Glomerular endothelial cell (primary cell): ENCODE measurements at places on chromosomes 6 and 20. TPM values are rescaled to one million over a fixed set of nuclear protein-coding genes. Genes with fewer than 3 reads are reported as not detected.

- no peak for DNase-seq
Observed at GRCh38 chr6:31945507-31946369, at the start of gene CFB. Gene CFB, plus strand, starts transcription at chr6:31946095. Its CDS starts 127 bp downstream, at chr6:31946222.

The TFAP2B gene
- total RNA-seq, result 0.82 TPM in 1 of 2 replicates, not detected in the other

GRCh38 chr6:137877113-137877512 is 10.1 kb downstream of the TNFAIP3 start:
- no peak for DNase-seq

DNA sequence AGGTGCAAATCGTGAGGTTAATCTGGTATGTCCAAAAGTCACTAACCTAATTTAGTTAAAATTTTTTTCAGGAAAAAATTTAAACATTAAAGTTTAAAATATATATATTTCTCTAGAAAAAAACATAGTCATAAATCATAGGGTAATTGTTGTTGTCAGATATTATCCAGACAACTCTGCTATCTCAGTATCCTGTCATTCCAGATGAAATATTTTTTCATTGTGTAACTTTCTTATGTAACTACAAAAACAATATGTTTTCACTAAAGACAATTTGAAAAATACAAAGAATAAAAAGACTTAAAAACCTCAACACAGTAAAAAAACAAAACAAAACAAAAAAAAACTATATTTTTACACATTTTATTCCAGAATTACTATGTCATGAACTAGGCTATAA is 57.6 kb downstream of the TENT5A start:
- no peak for DNase-seq

- no peak for DNase-seq
Observed at GRCh38 chr6:42012501-42013133, 37.7 kb upstream of the TAF8 start.

DNA sequence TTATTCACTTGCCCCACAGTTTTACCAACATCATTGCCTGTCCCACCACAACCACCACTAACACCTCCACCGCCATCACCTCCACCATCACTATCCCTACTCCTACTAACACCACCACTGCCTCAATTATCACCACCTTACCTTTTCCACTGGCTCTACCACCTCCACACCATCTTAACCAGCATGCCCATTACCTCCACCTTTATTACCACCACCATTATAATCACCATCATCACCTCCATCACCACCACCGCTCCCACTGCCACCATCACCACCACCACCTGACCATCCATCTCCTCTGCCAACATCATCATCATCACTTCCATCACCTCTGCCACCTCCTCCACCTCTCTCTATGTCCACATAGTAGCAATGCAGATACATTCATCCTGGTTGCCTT is 90.0 kb downstream of the SNAP25 start:
- DNase-seq, result no peak

GRCh38 chr6:104522533-104522932 is 337.2 kb downstream of the HACE1 start:
- DNase-seq, result no peak
